ENCODE measurements at places on chromosomes 6 and 20.
A peak's percentile ranks its signal among the peaks of the same experiment; 100 is the strongest.

DNA sequence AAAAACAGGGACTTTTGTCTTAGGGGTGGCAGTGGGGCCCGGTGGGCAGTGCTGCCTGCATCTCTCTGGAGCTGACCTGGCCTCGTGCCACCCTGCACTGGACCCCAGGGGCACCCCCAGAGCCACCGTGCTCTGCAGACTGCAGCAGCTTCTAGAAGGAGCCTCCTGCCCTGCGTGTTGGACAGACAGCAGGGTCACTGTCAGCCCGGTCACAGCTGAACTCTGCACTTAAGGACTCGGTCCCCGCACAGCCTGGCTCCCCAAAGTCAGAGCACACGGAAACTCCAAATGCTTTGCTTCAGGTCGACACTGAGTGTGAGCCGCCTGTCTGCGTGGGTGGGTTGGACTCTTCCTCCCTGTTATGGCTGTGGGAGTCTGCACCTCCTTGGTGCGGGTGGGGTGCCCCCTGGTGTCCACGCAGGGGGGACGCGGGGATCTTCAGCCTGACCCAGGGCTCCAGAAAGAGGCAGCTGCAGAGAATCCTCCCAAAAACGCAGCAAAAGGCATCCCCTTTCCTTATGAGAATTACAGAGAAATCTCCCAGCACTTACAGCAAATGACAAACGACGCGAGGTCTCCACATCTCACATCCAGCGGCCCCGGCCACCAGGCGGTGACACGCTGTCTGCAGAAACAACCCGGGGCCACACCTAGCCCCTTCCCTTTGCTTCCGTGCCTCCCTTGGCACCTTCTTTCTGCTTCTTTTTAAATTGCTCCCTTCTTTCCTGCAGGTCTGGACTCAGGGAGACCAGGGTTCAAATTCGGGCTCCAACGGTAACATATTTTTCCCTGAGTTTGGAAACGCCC, 36.3 kb upstream of the DACT2 start:
- DNase-seq, result no peak

GRCh38 chr20:37804584-37805566, 98.1 kb upstream of the VSTM2L start:
- DNase-seq, result peak; percentile 21

GRCh38 chr6:32081168-32081990, 27.8 kb downstream of the TNXB start:
- DNase-seq, result no peak

DNA sequence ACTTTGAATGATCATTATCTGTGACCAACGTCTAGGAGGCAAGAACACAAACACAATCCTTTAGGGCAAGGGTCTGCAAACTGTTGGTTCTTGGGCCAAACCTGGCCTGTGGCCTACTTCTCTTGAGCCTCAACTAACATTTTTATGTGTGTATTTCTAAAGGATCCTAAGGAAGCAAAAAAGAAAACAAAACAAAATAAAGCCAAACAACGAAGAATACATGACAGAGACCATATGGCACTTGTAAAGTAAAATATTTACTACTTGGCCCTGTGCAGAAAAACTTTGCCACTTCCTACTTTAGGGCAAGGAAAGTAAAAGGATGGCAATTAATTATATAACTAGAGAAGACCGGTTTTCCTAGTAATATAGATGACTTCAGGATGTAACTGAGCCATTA, 1056.2 kb downstream of the EPHA7 start:
- DNase-seq, result no peak
